ENCODE measurements at places on chromosomes 13 and 19. TPM values are rescaled to one million over a fixed set of nuclear protein-coding genes. Genes with fewer than 3 reads are reported as not detected.

The OR7D2 gene
- not detected for polyA plus RNA-seq

The KCNJ14 gene
- polyA plus RNA-seq = not detected

The UQCR11 gene
- 659 TPM for polyA plus RNA-seq

The SPC24 gene
- polyA plus RNA-seq = not detected

The SYNGR4 gene
- polyA plus RNA-seq = not detected

- H3K27ac ChIP-seq = no peak overlapping the region
- no peaks in the 10 kb centered on the region for H3K4me1 ChIP-seq
- H3K27me3 ChIP-seq = no peaks in the 10 kb centered on the region
- H3K4me3 ChIP-seq = no peak overlapping the region
Measured at GRCh38 chr19:34391813-34392212, 12.4 kb upstream of the PDCD2L start.

DNA sequence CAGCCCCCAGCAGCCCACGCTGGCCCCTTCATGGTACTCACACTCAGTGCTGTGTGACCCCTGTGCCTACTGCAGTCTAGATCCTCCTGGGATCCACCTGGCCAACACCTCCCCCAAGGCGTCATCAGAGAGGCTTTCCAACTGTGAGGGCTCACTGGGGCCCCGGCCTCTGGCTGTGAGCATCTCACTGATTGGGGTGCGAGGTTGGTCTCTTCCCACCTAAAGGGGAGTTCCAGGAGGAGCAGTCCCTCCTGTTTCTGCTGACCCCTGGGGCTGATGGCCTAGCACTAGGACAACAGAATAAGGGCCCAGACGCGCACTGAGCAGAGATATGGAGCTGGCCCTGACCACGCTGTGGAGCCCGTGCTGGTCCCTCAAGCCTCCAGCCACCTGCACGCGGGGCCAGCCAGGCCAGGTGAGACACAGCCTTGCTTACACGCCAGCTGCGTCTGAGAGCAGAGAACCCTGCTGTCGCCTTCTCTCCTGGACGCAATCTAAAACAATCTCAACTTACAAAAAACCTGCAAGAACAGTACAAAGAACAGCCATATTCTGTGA is 32.2 kb downstream of the ELL start:
- no peak overlapping the region for H3K27ac ChIP-seq
- peaks cover 48% of the 10 kb centered on the region for H3K4me1 ChIP-seq
- no peaks in the 10 kb centered on the region for H3K36me3 ChIP-seq
- no peak overlapping the region for H3K4me3 ChIP-seq

- H3K4me1 ChIP-seq = peaks cover 14% of the 10 kb centered on the region
- H3K36me3 ChIP-seq = no peaks in the 10 kb centered on the region
- H3K27ac ChIP-seq = peak overlapping the region; percentile 71
- H3K27me3 ChIP-seq = peaks cover 17% of the 10 kb centered on the region
Measured at GRCh38 chr13:23578411-23579071, 8.3 kb downstream of the TNFRSF19 start.

GRCh38 chr13:59330764-59331163 is 833.0 kb downstream of the DIAPH3 start:
- no peaks in the 10 kb centered on the region for H3K27me3 ChIP-seq
- H3K4me3 ChIP-seq = no peak overlapping the region
- no peak for DNase-seq
- no peaks in the 10 kb centered on the region for H3K4me1 ChIP-seq
- no peaks in the 10 kb centered on the region for H3K36me3 ChIP-seq
- H3K27ac ChIP-seq = no peak overlapping the region

- no peak for DNase-seq
- no peaks in the 10 kb centered on the region for H3K27me3 ChIP-seq
Measured at GRCh38 chr13:38376546-38376945, 26.9 kb downstream of the UFM1 start.

- peaks cover 31% of the 10 kb centered on the region for H3K4me1 ChIP-seq
- no peak overlapping the region for H3K27ac ChIP-seq
- H3K27me3 ChIP-seq = peaks cover 21% of the 10 kb centered on the region
- H3K36me3 ChIP-seq = peaks cover 9% of the 10 kb centered on the region
Measured at GRCh38 chr19:45471931-45472562, 4.3 kb downstream of the FOSB start.

GRCh38 chr13:89916551-89916950 is 1430.9 kb upstream of the MIR17HG start:
- no peak overlapping the region for H3K4me3 ChIP-seq
- no peaks in the 10 kb centered on the region for H3K4me1 ChIP-seq
- H3K27me3 ChIP-seq = no peaks in the 10 kb centered on the region
- no peak for DNase-seq
- no peaks in the 10 kb centered on the region for H3K36me3 ChIP-seq
- H3K27ac ChIP-seq = no peak overlapping the region

DNA sequence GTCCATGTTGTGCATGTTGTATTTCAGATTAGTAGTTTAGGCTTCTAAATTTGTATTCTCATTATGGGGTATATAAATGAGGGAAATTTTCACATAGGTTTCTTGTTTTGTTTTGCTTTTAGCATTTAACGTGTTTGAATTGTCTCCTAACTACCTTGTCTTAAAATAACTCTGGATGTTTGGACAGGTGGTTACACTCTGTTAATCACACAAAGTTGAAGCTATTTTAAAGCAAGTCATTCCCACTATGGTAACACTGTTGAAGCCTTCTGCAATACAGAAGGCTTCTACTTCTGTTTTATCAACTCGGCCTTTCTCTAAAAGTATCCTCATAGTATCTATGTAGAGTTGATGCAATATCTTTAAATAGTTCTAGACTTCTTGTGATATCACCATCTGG is 245.3 kb upstream of the HTR2A start:
- H3K27me3 ChIP-seq = no peaks in the 10 kb centered on the region
- H3K27ac ChIP-seq = no peak overlapping the region
- no peaks in the 10 kb centered on the region for H3K36me3 ChIP-seq
- DNase-seq = no peak
- H3K4me1 ChIP-seq = no peaks in the 10 kb centered on the region
- no peak overlapping the region for H3K4me3 ChIP-seq

DNA sequence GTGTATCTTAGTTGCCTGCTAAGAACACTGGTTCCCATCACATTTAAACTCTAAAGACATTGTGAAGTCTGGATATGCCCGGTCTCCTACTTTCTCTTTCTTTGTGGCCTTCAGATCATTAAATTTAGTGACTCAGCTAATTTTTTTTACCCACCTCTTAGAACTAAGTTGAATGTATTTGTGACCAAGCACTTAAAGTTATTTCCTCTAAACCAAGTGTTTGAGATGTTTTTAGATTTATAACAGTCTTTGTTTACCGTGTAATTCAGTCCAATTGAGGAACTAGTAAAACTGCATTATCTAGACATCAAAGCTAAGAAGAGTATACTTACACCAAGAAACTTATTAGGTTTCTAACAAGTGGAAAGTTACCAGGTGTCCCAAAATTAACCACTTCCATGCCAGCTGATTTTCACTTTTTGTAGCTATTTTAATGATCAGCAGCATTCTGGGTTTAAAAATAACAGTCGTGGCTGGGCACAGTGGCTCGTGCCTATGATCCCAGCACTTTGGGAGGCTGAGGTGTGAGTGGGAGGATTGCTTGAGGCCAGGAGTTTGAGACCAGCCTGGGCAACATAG is 53.1 kb downstream of the ARHGAP35 start:
- H3K27ac ChIP-seq = no peak overlapping the region
- no peak for DNase-seq
- H3K4me1 ChIP-seq = peaks cover 13% of the 10 kb centered on the region
- H3K4me3 ChIP-seq = no peak overlapping the region
- H3K27me3 ChIP-seq = no peaks in the 10 kb centered on the region
- peaks cover 7% of the 10 kb centered on the region for H3K36me3 ChIP-seq

DNA sequence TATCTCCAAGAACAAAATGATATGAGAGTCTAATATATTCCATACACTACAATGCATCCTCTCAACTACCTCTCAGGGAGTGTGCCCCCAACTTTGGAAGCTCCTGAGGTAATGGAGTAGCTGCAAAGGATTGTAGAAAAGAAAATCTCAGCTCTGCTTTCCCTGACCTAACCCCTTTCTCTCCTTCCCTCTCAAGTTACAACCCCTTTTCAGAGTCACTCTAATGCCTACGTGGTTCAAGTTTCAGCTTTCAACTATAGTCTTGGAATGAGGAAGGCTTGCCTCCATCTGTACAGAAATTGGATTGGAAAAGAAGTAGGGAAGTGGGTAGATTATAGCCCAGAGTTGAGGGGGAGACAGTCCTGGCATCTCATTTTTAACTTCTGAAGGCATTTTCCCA is 256.0 kb downstream of the PCDH9 start:
- H3K4me3 ChIP-seq = no peak overlapping the region
- DNase-seq = no peak
- H3K4me1 ChIP-seq = no peaks in the 10 kb centered on the region
- no peak overlapping the region for H3K27ac ChIP-seq
- H3K27me3 ChIP-seq = no peaks in the 10 kb centered on the region

DNA sequence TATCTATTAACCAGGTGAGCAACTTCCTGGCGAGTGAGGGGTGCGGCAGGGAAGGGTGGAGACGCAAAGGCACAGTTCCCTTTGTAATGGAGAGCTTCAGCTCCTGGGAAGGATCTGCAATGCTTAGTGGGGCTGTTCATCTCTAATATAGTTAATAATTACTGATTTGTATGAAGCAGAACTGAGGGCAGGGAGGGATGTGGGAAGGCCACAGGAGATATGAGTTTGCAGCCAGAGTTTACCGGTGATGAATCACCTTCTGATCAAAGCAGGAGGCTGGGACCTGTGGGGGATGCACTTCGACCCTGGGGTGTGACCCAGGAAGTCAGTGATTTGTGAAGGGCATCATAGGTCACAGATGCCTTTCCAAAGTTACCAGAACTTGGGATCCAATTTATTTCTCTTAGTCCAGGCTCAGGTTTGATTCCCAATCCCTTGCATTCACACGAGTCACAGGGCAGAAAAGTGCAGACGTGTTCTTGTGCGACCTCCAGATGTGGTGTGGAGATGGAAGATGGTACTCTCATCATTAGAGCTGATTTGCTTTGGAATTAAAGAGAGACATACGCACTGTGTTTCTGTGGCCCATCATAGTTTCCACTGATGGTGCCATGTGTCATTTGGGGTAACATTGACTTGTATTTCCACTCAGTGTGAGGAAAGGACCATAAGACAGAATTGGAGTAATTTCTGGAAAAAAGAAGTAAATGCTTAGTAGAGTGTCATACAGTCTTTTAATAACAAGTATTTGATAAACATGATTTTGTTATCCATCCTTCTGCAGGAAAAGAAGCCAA is 55.0 kb downstream of the LRCH1 start:
- H3K4me1 ChIP-seq = peaks cover 36% of the 10 kb centered on the region
- DNase-seq = no peak
- no peak overlapping the region for H3K27ac ChIP-seq
- no peak overlapping the region for H3K4me3 ChIP-seq
- no peaks in the 10 kb centered on the region for H3K27me3 ChIP-seq

DNA sequence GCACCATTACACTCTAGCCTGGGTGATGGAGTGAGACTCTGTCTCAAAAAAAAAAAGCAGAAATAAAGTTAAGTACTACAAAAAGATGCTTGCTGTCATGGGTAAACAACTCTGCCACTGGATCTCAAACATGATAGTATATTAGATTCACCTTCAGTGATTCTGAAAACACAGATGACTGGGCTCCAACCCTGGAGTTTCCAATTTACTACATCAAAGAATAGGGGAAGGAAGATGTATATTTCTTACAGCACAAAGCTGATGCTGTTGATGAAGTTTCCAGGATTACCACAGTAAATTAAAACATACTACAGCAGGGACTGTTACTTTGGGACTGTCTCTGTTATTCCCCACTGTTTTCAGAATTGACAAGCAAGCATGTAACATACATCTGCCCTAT is 5.2 kb downstream of the ZNF561 start:
- peaks cover 8% of the 10 kb centered on the region for H3K4me1 ChIP-seq
- DNase-seq = no peak
- H3K27me3 ChIP-seq = no peaks in the 10 kb centered on the region
- H3K36me3 ChIP-seq = peaks cover 80% of the 10 kb centered on the region

GRCh38 chr13:22486490-22486889 is 694.3 kb upstream of the SGCG start:
- H3K27me3 ChIP-seq = no peaks in the 10 kb centered on the region
- H3K36me3 ChIP-seq = no peaks in the 10 kb centered on the region
- no peak overlapping the region for H3K27ac ChIP-seq
- no peak for DNase-seq

DNA sequence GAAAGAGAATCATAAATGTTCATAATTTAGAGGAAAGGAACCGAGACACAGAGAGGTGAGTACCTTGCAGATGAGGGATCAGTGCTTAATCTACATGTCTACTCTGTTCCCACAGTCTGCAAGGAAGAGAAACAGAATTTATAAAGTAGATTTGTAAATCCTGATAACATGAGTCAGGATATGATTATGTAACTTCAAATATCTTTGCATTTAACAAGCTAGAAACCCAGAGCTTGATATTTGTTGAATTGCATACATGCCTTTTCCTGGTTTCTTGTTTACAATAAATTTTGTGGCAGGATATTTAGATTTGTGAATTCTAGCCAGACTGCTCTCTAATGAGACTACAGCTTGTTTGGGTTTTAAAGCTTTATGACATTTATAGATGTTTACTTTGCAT is 219.2 kb downstream of the ENOX1 start:
- H3K4me3 ChIP-seq = no peak overlapping the region
- no peaks in the 10 kb centered on the region for H3K4me1 ChIP-seq
- no peak for DNase-seq
- H3K27ac ChIP-seq = no peak overlapping the region

DNA sequence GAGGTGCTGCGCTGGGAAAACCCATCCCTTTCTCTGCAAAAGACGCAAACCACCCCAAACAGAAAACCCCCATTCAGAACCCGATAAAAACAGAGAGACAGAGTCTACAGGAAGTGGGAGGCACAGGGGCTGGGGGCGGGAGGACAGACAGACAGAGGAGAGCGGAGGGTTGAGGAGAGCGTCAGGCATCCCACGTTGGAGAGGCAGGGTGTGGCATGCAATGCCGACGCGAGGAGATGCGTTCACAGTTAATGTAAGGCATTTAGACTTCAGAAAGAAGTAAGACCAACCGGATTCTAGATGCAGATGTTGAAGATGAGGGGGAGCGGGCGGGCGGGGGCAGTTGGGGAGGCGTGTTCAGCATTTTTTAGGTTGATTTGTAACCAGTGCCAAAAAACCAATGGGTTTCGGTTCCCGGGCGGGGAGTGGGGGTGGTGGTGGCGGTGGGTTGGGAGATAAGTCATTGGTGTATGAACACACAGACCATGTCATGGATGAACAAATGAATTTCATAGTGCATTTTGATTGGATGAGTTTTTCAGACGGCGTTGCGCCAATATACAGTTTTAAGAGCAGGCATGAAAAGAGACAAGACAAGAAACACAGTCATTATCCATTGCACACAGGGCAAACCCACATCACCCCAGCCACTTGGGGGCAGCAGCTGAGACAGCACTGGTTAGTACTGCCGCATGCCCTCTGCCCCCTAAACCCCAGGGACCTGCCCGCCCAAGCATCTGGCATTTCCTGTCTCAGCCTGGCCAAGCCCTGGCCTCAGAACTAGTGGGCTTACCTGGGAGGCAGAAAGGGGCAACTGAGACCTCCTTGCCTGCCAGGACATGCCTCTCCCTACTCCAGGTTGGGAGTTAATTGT is 91.3 kb downstream of the IER2 start:
- H3K27ac ChIP-seq = no peak overlapping the region
- H3K27me3 ChIP-seq = no peaks in the 10 kb centered on the region
- H3K4me1 ChIP-seq = no peaks in the 10 kb centered on the region
- no peak overlapping the region for H3K4me3 ChIP-seq

Measured in CD14-positive monocyte (primary cell).